ENCODE measurements at places on chromosomes 6 and 20. TPM values are rescaled to one million over a fixed set of nuclear protein-coding genes. Genes with fewer than 3 reads are reported as not detected.

- no peaks in the 10 kb centered on the region for H3K4me1 ChIP-seq
- H3K36me3 ChIP-seq: no peaks in the 10 kb centered on the region
- H3K27ac ChIP-seq: no peak overlapping the region
- no peaks in the 10 kb centered on the region for H3K27me3 ChIP-seq
- DNase-seq: no peak
Measured at GRCh38 chr6:113083947-113084346, 736.8 kb downstream of the RFPL4B start.

GRCh38 chr6:148392671-148393070 lies 50.0 kb downstream of the SASH1 start:
- H3K4me1 ChIP-seq: no peaks in the 10 kb centered on the region
- H3K36me3 ChIP-seq: no peaks in the 10 kb centered on the region
- DNase-seq: no peak
- no peaks in the 10 kb centered on the region for H3K27me3 ChIP-seq

Gene HLA-DPA1
- total RNA-seq: 91.5 TPM

Gene CST4
- total RNA-seq: not detected

All from uterus (tissue), 4 donors.